ENCODE measurements at places on chromosomes 1 and 21. TPM values are rescaled to one million over a fixed set of nuclear protein-coding genes. Genes with fewer than 3 reads are reported as not detected.

- DNase-seq = no peak
These were observed 1.5 kb upstream of the RALGPS2 start for GRCh38 chr1:178723546-178723945.

- no peak for DNase-seq
These were observed 64.1 kb upstream of the WDR26 start for GRCh38 chr1:224498574-224499170.

DNA sequence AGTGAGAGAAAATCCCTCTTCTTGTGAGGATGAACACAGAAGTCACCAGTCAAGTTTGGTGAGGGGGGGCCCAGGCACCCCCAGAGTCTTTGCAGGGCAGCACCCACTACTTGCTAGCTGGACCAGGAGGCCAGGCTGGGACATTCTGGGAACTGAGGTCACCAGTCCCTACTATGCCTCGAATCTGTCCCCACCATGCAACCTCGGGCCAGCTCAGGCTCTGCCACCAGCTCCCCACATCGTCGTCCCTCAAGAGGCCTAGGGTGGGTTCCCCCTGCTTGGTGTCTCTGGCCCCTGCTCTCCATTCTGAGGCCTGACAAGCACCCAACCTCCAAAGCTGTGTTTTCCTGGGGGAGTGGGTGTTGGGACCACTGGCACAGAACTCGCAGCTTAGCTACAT is 22.2 kb upstream of the ZNF678 start:
- DNase-seq = no peak

DNA sequence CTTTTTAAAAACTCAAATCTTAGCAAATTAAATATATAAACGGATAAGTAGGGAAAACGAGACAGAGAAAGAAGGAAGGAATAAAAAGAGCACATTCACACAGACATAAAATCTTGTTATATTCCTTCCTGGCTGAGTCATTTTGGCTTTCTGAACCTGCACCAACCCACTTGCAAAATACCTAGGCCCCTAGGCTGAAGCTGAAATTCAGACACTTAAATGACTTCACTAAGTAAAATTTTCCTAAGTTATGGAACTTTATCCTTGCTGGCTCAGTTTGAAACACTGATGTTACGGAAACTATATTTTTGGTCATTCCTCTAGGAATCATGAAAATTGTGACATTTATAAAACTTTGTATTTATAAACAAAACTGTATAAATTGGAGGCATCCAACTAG is 462.8 kb upstream of the NFIA start:
- DNase-seq = no peak

CD84 gene
- total RNA-seq = 3.0 TPM

VCAM1 gene
- total RNA-seq = 3.5 TPM

DNA sequence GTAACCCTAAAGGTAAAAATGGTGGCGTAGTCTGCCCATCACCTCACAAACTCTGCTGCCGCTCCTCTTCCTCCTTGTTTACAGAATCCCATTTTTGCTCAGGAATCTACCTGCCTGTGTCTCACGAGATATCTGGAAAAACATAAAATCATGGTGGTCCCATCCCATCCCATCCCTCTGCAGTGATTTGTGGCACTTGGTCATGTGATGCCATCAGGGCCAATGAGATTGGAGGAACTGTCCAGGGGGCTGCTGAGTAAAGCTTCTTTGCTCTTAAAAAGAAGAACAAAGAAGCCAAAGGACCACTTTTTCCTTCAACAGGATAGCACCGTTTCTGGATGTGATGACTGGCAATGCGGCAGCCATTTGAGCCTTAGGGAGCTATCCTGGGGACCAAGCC is 33.0 kb upstream of the CLDN14 start:
- no peak for DNase-seq

PHC2 gene
- total RNA-seq = 60.6 TPM

MYCL gene
- total RNA-seq = 16.4 TPM

DNA sequence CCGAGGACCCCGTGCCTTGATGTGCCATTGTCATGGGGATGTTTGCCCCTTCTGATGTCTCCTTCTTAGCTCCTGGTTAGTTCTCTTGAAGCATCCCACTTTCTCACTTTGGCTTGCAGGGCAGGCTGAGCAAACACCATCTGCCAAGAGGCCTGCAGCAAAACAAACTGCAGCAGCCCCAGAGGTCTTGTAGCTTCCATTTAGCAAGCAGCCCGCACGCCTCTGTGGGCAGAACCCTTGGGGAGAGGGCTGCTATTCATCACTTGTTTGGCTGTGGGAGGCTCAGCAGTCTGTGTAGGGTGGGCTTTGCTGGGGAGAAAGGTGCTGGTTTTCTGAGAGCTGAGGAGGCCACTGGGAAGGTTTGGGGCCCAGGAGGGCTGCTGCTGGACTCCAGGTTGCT is 56.7 kb downstream of the KCNC4 start:
- no peak for DNase-seq

- DNase-seq = no peak
These were observed 33.4 kb downstream of the TRABD2B start for GRCh38 chr1:47963568-47964358.

LCE2B gene
- total RNA-seq = not detected

DNA sequence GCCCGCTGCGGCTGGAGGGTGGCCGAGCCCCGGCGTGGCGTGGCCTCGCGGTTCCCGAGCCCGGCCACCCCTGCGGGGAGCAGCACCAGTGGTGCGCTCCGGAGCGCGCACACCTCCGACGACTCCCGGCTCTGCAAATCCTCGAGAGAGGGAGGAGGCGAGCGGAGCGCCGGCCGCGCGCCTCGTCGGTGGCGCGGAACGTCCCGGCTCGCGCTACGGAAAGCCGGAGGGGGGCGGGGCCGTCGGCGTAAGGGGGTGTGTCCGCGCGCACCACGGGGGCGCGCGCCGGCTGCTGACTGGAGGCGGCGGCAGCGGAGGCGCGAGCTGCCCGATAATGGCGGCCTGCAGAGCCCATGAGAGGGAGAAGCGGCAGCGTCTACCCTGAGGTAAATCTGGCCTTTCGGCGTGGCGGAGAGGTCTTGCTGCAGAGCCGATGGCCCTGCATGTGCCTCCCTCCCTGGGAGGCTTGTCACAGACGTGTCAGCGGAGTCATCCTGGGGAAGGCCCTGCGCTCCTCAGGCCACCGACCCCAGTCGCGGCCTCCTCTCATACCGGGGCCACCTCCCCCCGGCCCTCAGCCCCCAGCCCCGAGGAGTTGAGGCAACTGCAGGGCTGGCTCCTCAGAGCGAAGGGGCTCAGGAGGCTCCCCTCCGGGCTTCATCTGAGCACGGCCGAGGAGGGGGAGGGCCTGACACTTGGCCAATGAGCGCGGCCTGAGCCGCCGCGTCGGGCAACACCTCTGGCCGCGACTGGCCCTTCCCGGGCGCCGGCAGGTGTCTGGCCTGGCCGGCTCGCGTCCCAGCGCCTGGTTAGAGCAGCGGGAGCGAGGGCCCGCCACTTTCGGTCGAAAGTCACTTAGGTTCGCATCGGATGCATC is at the start of gene PDIK1L:
TSS of gene PDIK1L (plus strand) at position 295 of the 877 bp plus-strand sequence. CDS start 2,485 bp downstream, outside the sequence.
- DNase-seq = peak; percentile 93

PLEKHG5 gene
- total RNA-seq = 19.6 TPM

DNA sequence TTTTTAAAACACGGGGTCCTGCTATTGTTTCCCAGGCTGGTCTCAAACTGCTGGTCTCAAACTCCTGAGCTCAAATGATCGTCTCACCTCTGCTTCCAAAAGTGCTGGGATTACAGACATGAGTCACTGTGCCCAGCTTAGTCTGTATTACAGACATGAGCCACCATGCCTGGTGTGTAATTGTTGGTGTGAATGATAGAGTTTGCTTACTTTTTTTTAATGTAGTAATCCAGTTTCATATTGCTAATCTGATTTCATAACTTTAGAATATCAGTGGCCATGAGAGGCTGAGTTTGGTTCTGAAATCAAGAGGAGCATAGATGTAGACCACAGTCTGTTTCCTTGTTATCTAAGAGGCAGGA is 3.4 kb downstream of the EPB41 start:
- no peak for DNase-seq

- no peak for DNase-seq
These were observed 59.6 kb upstream of the PRDX6 start for GRCh38 chr1:173417563-173417962.

GRCh38 chr1:247322849-247323586 is 8.6 kb downstream of the ZNF496 start:
- no peak for DNase-seq
